ENCODE measurements at places on chromosomes 11 and 22.

DNA sequence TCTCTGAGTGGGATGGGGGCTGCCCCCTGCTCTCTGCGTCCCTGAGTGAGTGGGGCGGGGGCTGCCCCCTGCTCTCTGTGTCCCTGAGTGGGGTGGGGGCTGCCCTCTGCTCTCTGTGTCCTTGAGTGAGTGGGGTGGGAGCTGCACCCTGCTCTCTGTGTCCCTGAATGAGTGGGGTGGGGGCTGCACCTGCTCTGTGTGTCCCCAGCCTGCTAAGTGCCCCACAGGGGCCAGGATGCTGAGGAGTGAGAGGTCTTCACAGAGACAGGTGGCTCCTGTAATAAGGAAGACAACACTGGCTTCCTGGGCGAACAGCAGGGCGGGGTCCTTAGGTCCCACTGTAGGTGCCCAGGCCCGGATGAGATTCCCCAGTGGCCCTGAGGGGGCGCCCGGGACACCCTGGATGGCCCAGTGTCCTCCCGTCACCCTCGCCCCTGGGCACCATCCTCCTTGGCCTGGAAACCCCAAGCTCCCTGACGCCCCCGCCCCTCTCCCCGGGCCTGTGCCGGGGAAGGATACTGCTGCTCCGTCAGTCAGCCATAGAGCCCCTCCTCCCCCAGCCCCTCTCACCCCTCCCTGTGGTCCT lies 3.8 kb upstream of the CCDC188 start:
- no peak for DNase-seq

DNA sequence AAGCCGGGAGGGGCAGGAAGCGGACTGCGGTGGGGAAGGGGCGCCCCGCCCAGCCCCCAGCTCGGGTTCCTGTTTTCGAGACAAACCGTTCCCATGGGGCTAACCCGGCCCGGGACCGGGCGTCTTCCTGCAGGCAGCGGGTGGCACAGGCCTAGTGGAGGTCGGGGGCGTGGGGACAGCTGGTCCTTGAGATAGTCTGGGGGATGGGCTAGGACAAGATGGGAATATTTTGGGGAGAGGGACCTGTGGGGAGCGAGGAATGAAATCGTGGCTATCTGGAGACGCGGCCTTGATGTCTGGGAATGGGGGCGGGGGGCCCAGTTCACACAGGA lies 1.2 kb upstream of the RASGRP2 start:
- no peak for DNase-seq

GRCh38 chr11:123103326-123103980 lies 41.5 kb upstream of the HSPA8 start:
- no peak for DNase-seq

DNA sequence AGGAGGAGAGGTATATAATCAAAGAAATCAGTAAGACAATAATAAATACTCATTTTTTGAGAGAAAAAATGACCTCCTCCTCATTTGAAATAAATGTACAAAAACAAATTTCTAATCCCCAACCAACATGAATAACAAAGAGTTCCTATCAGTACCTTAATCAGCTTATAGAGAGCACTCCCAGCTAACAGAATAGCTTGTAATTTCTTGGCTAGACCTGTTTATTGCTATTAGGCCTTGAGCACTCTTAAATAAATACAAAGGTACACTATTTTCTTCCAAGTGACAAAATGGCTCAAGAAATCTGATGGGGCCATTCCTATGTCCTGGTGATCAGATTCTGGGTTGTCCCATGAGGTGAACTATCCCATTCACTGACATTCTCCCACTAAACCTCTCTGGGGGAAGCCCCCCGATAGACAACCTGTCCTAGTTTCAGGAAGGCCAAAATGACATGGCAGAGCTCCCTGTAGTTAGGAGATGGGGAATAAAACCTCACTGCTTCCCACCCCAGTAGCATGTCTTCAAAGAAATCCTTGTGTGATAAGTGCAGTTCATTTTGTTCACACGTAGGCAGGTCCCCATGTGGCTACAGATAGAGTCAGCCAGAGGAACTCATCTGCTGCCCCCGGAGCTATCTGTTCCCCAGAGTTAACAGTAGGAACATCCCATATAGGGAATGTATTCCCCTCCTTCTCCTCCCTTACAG lies 385.7 kb downstream of the SOX6 start:
- no peak for DNase-seq

DNA sequence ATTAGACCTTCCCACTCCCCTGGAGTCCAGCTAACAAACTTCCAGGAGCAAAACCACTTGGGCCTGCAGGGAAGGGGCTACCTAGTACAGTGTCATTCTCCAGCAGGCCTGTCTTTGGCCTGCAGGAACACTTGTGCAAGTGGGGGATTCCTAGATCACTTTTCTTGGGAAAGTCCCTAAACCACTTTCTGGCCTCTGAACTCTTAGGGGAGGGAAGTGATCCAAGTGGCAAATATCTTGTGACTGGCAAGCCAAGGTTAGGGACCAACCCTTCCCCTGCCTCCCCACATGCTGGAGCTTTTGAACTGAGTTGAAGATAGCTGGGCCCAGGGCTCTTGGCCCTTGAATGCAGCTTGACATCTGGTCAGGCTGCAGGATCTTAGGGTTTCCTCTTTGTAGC lies 17.2 kb downstream of the PPFIBP2 start:
- no peak for DNase-seq

DNA sequence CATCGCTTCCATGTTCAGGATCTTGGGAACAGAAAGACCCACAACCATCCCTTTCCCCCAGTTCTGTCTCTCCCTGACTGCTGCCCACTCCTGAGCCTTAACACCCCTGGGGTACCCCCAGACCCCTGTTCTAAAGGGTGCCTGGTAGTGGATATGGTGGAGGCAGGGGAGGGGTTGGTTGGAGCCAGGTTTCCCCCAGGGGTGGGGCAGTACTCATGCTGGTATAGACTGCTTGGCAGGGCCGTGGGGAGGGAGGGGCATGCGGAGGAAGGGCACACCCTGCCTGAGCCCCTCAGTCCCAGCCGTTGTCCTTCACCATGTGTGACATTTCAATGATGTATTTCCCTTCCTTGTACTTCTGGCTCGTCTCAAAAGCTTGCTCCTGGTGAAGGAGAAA lies 4.0 kb downstream of the YPEL4 start:
- DNase-seq: no peak

- DNase-seq: no peak
These were observed 36.7 kb downstream of the TPBGL start for GRCh38 chr11:75277211-75277805.

GRCh38 chr11:31871310-31872075 lies 60.4 kb upstream of the PAX6 start:
- DNase-seq: no peak

DNA sequence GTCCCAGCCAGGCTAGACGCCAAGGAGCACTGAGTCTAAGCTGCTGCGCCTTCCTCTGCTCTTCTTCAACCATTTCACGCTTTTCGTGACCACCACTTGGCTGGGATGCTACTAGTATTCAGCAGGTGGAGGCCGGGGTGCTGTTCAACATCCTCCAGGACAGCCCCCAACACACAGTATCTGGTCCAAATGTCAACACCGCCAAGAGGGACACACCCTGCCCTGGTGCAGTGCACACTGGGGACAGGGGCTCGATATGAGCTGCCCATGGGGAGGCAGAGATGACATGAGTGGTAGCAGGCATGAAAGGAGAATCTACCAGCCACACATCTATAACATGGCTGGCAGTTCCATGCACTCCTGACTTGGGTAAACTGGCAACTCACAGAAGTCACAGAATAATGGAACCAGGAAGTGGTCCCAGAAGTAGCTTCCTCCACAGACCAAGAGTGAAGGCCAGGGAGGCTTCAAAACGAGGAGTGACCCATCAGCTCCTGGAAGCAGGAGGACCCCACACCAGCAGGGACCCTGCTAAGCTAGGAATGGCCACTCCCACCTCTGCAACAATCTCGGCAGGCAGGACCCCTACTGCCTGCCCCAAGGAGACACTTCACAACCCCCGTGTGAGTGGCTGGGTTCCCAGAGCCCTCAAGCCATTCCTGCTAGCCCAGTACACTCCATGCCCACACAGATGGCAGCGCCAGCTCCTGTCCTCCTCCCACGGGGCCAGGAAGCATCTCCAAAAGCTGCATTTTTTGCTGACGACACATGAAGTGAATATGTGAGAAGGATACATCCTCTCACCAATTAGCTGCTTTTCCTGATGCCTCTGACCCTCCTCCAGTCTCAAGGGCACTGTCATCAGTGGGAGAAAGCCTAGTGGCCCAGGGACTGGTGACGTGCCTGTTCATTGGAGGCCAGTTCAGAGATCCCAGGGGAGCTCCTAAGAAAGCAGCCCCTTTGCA lies 78.8 kb downstream of the DGCR2 start:
- no peak for DNase-seq

- no peak for DNase-seq
These were observed 401.1 kb downstream of the CTTN start for GRCh38 chr11:70799386-70799785.

- no peak for DNase-seq
These were observed 19.9 kb upstream of the BBOX1 start for GRCh38 chr11:27020751-27021150.

- no peak for DNase-seq
These were observed 34.5 kb upstream of the ANO3 start for GRCh38 chr11:26297189-26297975.

- DNase-seq: no peak
These were observed 3.7 kb upstream of the CLDN5 start for GRCh38 chr22:19527861-19528417.

DNA sequence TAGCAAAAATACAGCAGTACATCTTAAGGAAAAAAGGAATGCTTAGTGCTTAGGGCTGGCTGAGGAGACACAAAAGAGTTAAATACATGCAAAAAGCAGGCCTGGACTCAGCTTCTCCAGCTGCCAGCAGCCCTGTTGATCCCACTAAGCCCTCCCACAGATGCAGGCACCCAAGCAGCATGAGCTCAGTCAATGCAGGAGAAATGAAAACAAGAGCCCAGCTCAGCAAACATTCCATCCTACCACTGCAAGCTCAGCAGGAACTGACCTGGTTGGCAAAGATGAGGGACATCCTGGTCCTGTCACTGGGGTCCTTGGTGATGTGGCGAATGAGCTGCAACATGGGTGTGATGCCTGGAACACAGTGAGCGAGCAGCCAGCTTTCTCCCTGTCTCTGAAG lies 5.8 kb downstream of the CYB5R2 start:
- no peak for DNase-seq

- DNase-seq: no peak
These were observed 619 bp downstream of the LRRC75B start for GRCh38 chr22:24592058-24592850.

GRCh38 chr22:34294986-34295385 lies 374.7 kb upstream of the LARGE1 start:
- DNase-seq: no peak

DNA sequence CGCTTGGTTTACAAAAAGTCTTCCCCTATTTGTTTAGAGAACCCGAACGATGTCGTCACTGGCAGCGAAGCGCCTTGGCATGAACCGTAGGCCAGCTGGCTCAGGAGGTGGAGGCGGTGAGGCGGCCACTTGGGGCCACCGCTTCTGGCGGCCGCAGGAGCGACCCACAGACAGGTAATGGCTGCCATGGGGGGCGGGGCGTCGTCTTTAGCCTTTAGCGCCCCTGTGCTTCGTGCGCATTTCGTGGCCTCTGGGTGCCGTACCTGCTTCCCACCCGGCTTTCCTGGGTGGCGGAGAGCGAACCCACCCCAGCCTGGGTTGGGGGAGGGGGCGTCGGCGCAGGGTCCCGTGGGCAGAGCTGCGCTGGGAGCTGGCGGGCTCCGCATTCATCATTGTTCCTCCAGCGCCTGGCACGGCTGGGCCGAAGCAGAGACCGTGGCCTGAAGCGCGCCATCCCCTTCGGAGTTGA lies 469 bp upstream of the OSBP2 start:
- DNase-seq: no peak

DNA sequence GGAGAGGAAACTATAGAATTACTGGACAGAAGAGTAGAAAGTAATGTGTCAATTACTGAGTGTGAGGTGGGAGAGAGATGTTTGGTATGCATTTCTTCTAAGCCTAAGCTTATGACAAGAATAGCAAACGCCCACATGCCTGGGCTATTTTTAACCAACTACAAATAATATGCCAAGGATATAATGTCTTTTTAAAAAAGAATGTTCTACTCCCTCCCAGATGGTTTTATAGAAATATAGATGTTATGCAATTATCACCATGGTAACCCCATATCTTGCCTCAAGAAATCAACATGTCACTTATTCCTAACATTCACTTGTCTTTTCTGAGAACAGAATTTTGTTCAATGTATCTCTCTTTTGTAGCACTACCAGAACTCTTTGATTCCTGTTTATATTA lies 996.7 kb upstream of the CHORDC1 start:
- DNase-seq: no peak

DNA sequence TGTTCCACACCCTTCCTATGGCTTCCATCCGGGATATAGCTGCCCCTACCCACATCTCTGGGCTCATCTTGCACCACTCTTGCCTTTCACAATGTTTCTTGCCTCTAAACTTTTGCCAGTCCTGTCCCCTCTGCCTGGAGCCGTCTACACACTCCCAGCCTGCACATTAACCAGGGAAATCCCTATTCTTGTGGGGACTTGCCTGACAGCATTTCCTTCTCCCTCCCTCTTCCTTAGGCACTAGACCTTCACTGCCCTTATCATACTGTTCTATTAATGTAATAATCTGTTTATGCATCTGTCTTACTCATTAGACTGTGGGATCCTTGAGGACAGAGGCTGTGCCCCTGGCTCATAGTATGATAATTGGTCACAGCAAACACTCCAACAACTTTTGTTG lies 5.8 kb upstream of the TTC12 start:
- DNase-seq: no peak

GRCh38 chr11:133576351-133576750 lies 44.0 kb upstream of the OPCML start:
- no peak for DNase-seq

DNA sequence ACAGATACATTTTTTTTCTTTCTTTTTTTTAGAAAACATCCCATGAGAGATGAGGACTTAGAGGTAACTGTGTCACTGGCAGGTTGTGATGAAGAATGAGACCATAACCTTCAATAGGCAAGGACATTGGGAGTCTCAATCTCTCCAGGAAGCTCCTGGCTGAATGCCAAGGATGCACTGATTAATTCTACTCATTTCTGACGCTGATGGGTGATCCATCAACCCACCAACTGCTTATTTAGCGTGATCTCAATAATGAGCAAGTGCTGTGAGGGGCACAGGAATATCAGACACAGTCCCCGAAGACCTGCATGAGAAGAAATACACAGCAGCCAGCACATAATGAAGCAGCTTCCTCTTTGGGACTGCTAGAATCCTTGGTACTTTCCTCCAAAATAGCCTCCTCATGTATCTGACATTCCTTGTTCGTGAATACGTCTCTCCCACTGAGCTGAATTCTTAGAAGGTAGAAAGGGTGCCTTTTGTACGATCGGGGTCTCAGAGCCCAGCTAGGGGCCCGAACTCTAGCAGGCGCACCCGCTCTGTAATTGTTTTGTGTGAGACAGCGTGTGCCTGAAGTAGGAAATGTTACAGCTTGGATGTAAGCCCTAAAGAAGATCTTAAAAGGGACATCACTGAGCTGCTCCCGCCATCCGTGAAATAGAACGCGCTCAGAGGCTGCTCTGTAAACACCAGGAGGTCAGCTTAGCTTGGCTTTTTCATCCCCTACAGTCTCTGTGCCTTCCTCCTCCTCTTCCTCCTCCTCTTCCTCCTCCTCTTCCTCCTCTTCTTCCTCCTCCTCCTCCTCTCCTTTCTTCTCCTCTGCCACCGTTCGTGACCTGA lies 7.2 kb downstream of the CLMP start:
- DNase-seq: no peak

GRCh38 chr11:35951680-35952079 lies 7.8 kb downstream of the LDLRAD3 start:
- no peak for DNase-seq

GRCh38 chr11:26551186-26551801 lies 20.8 kb downstream of the MUC15 start:
- DNase-seq: no peak

- DNase-seq: no peak
These were observed 27.1 kb downstream of the NECTIN1 start for GRCh38 chr11:119701591-119702549.

All from vagina (tissue), 2 donors.